ENCODE measurements at places on chromosomes 7 and 10.
A peak's percentile ranks its signal among the peaks of the same experiment; 100 is the strongest.

GRCh38 chr7:73350306-73351068 lies 22.5 kb downstream of the FKBP6 start:
- DNase-seq: no peak

GRCh38 chr7:70545214-70545613 lies 586.7 kb upstream of the GALNT17 start:
- DNase-seq: no peak

DNA sequence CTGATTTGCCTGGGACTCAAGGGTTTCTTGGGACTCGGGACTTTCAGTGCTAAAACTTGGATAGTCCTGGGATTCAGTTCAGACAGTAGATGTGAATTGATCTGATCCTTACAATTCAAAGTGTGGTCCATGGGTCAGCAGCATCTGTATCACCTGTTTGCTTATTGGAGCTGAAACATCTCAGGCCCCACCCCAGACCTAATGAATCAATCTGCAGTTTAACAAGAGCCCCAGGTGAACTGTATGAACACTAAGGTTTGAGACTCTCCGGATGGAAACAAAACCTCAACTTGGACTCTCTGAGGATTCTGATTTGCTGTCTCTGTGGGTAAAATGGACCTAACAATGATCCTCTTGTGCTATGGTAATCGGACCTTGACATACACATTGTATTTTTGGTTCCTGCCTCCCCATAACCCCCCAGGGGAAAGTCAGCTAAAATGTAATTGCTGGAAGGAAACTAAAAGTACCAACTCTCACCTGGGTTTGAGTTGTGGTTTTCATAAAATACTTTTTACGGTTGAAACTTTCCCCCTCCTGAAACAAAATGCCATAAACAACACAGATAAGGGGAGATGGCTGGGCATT lies 11.7 kb downstream of the CYP26A1 start:
- DNase-seq: no peak

GRCh38 chr10:5933909-5934546 lies 43.3 kb downstream of the IL15RA start:
- DNase-seq: no peak

DNA sequence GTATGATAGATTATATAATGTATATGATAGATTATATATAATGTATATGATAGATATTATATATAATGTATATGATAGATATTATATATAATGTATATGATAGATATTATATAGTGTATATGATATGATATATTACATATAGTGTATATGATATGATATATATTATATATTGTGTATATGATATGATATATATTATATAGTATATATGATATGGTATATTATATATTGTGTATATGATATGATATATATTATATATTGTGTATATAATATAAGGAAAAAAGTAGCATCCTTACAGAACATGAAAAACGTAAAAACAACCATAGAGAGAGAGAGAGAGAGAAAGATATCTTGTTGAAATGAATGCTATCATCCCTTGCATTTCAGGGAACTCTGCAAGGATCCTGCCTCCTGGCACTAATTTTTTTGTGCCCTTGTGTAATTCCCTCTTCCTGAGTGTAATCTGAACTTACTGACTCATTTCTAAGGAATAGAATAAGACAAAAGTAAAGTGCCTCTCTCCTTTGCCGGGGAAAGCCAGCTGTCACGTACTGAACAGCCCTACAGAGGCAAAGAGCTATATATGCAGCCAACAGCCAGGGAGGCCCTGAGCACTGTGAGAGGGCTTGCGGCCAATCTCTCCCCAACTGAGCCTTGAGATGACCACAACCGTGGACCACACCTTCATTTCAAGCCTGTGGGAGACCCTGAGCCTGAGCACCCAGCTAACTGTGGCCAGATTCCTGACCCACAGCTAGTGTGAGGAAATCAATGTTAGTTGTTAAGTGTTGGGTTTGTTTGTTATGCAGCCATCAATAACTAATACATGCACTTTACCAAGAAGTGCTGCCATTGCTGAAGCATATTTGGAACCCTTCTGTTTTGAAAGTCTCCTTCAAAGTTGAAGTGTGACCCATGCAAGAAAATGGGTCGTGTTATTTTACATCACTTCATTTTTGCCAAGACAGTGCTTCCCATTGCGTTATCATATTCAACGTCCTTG lies 61.1 kb upstream of the EZH2 start:
- DNase-seq: no peak

GRCh38 chr10:132404911-132405462 lies 8.0 kb downstream of the PWWP2B start:
- no peak for DNase-seq

GRCh38 chr7:50394315-50394714 lies 55.8 kb downstream of the FIGNL1 start:
- no peak for DNase-seq

- no peak for DNase-seq
These were observed 3.5 kb downstream of the STK31 start for GRCh38 chr7:23713285-23714149.

GRCh38 chr10:79490400-79491142 lies 21.8 kb upstream of the EIF5AL1 start:
- no peak for DNase-seq

DNA sequence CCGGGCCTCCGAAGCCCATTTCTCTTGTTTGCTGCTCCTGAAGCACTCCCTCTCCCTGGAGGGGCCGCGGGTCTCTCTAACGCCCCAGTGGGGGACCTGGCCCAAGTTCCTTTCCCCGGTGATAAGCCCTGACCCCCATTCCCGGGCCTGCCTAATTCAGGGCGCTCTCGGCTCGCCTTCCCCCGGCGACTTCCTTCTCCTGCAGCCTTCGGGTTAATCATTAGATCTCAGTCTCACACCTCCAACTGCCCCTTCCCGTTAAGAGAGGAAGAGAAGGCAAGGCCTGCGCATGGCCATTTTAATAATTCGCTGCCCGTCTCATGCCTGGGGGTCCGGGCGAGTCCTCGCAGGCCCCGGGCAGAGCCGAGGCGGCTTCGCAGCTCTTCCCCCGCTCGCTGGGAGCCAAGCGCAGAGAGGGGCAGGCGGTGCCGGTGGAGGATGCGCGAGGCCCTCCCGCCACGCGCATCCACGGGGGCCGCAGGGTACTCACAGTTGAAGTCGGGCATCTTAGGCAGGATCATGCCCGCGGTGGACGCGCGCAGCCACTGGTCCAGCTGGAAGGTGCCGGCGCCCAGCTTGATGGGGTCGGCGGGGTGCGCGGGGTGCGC lies 1.2 kb downstream of the MNX1 start:
- DNase-seq: no peak

- peak; percentile 25 for DNase-seq
These were observed 150.8 kb downstream of the RNF216 start for GRCh38 chr7:5630670-5631069.

GRCh38 chr7:49860293-49860692 lies 86.9 kb downstream of the VWC2 start:
- DNase-seq: no peak

GRCh38 chr10:5396556-5397300 lies 7.9 kb downstream of the TUBAL3 start:
- no peak for DNase-seq

DNA sequence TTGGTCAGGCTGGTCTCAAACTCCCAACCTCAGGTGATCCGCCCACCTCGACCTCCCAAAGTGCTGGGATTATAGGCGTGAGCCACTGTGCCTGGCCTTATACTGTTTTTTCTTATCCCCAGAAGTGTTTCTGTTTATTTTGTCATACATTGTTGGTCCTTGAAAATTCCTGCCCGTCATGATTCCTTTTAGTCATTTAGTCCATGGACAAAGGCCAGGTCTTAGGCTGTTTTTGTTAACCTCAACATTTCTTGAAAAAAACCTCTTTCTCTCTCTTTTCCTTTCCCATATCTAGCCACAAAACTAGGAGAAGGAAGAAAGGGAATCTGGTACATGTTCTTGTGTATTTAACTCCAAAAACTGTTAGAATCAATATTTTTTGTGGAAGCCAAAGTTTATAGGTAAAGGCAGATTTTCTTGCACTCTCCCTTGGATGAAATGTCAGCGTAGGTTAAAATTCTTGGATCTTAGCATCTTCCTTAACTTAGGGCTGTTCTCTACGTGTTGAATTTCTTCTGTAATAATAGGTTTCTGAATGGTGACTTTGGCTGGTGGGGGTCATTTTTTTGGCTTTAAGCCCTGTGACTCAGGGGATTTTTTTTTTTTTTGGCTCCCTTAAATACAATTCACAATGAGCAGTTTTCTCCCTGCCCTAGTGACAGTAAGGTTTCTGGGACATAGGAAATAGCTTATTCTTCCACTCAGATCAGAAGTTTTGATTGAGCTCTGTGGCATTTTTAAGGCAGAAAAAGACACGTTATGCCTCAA lies 500.8 kb downstream of the AUTS2 start:
- no peak for DNase-seq

- DNase-seq: no peak
These were observed 170.9 kb downstream of the RAMP3 start for GRCh38 chr7:45328403-45328981.

GRCh38 chr7:126394406-126394805 lies 858.3 kb downstream of the GRM8 start:
- DNase-seq: no peak

DNA sequence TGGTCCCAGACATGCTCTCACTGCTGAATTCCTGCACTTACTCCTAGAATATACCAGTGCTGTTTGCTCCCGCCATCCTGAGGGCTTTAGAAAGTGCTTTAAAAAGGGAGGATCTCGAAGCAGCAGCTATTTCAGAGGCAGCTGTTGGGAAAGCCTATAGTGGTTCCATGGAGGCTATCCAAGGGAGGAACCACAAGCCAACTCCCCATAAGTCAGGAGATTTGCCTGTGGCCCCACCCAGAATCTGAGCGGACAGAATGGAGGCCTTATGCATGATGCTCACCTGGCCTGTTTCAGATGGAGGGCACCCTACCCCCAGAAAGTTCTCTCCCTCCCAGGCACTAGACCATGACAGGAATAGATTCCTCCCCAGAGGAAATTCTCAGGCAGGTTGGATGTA lies 2.3 kb upstream of the KCNIP2 start:
- DNase-seq: no peak

GRCh38 chr10:109866168-109866994 lies 56.9 kb downstream of the XPNPEP1 start:
- DNase-seq: no peak

GRCh38 chr7:8747338-8747737 lies 313.9 kb downstream of the NXPH1 start:
- DNase-seq: no peak

DNA sequence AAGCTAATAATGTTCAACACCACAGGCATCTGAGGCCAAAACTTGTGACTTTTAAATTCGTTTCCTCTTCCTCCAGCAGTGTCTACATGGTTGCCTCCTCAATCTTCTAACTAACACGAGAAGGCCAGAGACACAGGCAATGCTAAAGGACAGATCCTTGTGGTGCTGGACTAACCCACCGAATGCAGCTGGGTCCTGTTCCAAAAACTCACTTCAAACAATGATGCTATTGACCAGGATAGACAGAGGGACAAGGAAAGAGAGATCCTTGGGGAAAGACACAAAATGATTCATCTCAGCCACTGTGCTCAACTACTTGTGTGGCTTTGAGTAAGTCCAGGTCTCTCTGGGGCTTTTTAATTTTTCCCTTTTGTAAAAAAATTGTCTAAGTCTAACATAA lies 107.6 kb downstream of the KCNMA1 start:
- no peak for DNase-seq

- no peak for DNase-seq
These were observed 5.7 kb downstream of the FRAT2 start for GRCh38 chr10:97328646-97329453.

- DNase-seq: no peak
These were observed 120.3 kb upstream of the ADAM12 start for GRCh38 chr10:126508535-126509040.
